D341Med (cell line): ENCODE measurements at places on chromosomes 4 and X.

GRCh38 chr4:152805818-152806217, 26.1 kb downstream of the ARFIP1 start:
- no peak for DNase-seq

- DNase-seq: no peak
Observed at GRCh38 chrX:24167719-24168472, 18.4 kb downstream of the ZFX start.

GRCh38 chrX:50407976-50408375, 62.6 kb downstream of the DGKK start:
- DNase-seq: no peak

DNA sequence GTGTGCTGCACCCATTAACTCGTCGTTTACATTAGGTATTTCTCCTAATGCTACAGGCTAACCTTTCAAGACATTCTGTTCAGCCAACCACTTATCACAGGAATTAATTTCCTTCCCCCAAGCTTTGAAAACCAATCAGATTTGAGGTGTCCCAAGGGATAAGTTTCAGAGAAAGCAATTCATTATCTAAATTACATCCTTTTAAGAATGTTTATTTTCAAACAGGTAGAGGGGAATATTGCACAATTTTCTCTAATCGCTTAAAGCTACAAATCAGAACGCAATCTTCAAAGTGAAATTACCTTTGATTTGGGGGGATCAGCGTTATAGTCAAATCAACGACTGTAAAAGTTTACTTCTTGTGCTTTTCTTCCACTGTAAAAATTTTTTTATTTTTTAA, 1.6 kb downstream of the CLOCK start:
- DNase-seq: peak; percentile 33

DNA sequence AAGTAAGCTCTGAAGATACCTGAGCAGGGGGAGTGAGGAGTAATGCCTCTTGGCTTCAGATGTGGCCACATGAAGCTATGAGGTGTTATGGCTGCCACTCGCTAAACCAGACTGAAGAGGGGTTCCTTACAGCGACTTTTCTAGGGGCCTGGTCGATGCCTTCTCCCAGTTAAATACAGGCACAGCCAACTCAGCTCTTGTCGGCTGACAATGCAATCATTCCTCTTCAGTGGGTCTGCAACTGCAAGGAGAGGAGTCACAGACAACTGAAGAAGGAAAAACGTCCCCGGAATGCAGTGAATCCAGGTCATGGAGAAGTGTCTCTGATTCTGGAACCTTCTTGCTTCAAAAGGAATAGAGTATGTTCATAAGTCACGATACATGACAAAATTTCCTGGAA, 106.4 kb downstream of the RNF150 start:
- no peak for DNase-seq

DNA sequence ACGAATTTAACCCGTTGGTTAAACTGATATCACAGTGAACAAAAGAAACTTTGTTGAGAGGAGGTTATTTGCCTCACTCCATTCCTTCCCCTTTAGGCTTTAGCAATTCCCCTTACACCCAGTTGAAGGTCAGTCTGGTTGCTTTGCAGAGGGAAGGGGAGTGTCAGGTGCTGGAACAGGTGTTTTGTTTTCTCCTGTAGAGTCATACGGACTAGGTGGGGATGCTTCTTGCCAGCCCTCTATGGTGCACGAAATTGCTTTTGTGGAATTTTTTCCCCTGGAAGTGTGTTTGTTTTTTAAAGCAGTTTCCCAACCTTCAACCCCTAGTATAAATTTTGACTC, 33.1 kb downstream of the DLG3 start:
- DNase-seq: no peak

DNA sequence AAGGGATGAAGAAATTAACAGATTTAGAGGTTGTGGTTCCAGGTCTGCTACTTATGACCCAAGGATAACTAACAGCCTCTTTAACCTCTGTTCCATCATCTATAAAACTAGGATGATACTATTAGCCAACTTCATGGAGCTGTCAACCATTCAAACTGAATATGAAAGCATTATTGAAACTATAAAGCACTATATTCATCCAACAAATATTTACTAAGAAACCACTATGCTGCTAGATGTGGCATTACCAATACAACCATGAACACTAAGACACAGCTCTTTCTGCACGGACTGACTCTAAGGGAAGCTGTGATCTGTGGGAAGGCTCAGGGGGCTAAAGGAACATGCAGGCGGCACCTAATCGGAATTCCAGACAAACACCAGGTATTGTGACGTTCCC, 66.0 kb downstream of the APBB2 start:
- no peak for DNase-seq

GRCh38 chr4:117378942-117379341, 293.6 kb upstream of the TRAM1L1 start:
- no peak for DNase-seq

DNA sequence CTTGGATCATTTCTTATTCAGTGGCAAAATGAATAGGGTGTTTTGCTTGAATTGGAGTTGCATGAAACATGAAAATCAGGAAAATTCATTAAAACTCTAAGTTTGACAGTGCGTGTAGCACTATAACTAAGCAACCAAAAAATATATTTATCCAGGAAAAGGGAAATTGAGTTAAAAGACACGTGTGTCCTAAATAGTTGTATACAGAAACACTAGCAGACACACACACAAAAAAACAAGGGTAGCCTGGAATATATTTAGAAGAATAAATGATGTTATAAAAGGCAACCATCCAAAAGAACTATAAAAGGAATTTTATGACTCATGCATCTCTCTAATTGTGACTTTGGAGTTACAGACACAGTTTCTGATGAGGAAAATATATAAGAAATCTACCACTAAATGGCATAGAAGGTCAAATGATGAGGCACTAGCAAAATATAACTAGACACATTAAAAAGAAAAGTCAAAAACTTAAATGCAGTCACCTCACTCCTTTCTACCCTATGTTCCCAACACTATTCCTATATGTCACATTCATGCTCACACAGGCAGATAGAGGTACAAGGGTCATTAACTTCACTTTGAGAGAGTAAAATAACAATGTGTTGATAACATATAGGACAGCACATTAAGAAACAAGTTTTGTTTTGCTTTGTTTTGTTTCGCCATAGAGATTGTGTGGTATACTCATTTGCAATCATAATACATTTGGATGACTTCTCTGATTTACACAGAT, 793.6 kb upstream of the INTU start:
- DNase-seq: no peak

- DNase-seq: no peak
Observed at GRCh38 chrX:21781525-21781924, 23.6 kb upstream of the SMPX start.
